ENCODE measurements at places on chromosomes 6 and 20. TPM values are rescaled to one million over a fixed set of nuclear protein-coding genes. Genes with fewer than 3 reads are reported as not detected.

UBE2J1 gene
- 31.6 TPM for total RNA-seq

LTB gene
- 136 TPM for total RNA-seq

TPBG gene
- total RNA-seq = not detected

SPAG4 gene
- 5.2 TPM for total RNA-seq

ERGIC3 gene
- total RNA-seq = 136 TPM

CD40 gene
- total RNA-seq = 2.7 TPM

GRCh38 chr6:47376930-47377329 is 67.2 kb upstream of the TNFRSF21 start:
- peak; percentile 75 for DNase-seq

DNA sequence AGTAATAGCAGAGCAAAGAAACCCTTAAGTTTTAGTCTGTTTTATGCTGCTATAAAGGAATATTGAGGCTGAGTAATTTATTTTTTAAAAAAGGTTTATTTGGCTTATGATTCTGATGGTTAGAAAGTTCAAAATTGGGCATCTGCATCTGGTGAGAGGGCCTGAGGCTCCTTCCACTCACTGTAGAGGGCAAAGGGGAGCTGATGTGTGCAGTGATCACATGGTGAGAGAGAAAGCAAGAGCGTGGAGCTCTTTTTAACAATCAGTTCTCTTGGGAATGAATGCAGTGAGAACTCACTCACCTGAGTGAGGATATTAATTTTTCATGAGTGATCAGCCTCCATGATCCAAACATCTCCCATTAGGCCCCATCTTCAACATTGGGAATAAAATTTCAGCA is 36.4 kb upstream of the SAMD3 start:
- DNase-seq = no peak

GRCh38 chr6:146267946-146268345 is 239.1 kb downstream of the GRM1 start:
- DNase-seq = no peak

- DNase-seq = no peak
Observed at GRCh38 chr6:71351190-71351589, 62.6 kb downstream of the OGFRL1 start.

DNA sequence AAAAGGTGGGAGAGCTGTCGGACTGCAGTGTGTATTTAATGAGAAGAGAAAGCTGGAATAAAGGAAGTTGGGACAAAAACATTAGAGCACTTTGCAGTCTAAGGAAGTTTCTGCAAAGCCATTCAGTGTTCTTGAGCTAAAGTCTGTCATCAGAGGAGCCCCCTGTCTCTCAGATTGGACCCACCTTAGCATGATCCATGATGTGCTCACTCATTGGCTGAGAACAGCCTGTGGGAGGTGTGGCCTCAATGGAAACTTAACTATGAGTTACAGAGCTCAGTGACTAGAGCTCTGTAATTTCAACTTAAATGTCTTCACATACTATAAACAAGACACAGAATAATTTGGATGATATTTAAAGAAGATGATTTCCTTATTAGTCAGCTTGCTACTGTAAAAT is 437.0 kb downstream of the BTBD3 start:
- no peak for DNase-seq

DNA sequence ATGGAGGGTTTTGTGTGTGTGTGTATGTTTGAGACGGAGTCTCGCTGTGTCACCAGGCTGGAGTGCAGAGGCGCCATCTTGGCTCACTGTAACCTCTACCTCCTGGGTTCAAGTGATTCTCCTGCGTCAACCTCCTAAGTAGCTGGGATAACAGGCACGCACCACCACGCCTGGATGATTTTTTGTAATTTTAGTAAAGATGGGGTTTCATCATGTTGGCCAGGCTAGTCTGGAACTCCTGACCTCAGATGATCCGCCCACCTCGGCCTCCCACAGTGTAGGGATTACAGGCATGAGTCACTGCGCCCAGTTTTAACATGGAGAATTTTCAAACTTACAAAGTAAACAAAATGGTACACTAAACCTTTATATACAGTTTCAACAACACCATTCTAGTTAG is 22.8 kb downstream of the AMD1 start:
- no peak for DNase-seq

- DNase-seq = no peak
Observed at GRCh38 chr20:2203436-2203835, 92.4 kb upstream of the TGM3 start.

GRCh38 chr6:167984876-167985604 is 12.4 kb upstream of the KIF25 start:
- DNase-seq = no peak

- DNase-seq = no peak
Observed at GRCh38 chr20:52003415-52003814, 188.2 kb downstream of the ZFP64 start.

DNA sequence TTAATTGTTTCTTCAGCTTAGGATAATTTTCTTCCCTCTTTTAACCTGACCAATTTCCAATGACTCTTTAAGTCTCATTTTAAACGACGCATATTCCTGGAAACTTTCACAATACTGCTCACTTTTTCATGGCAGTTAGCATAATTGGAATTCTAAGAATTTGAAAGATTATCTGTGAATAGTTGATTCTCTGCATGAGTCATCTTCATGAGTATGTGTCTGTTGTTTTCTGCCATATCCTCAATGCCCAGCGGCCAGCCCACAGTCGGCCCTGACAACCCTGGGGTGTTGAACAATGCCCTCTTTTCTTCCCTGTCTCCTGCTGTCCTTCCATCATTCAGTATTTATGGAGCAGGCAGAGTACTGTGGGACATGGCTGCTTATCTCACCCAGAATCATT is 554.2 kb downstream of the CDH26 start:
- DNase-seq = no peak

DNA sequence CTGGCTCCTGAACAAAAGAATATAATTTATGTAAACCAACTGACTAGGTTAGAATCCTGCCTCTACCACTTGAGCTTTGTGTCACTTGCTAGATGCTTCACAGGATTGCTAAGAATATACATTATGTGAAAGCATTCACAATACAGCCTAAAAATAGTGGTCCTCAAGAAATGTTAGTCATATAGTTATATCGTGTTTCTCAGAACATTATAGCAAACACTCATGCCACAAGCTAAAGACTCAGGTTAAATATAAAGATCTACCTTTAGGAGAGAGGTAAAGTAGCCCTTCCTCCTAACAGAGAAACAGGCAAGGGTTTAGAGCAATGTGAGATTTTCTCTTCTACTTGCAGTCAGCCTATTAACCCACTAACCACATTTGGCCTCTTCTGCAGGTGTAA is 17.8 kb upstream of the ALDH8A1 start:
- DNase-seq = no peak

DNA sequence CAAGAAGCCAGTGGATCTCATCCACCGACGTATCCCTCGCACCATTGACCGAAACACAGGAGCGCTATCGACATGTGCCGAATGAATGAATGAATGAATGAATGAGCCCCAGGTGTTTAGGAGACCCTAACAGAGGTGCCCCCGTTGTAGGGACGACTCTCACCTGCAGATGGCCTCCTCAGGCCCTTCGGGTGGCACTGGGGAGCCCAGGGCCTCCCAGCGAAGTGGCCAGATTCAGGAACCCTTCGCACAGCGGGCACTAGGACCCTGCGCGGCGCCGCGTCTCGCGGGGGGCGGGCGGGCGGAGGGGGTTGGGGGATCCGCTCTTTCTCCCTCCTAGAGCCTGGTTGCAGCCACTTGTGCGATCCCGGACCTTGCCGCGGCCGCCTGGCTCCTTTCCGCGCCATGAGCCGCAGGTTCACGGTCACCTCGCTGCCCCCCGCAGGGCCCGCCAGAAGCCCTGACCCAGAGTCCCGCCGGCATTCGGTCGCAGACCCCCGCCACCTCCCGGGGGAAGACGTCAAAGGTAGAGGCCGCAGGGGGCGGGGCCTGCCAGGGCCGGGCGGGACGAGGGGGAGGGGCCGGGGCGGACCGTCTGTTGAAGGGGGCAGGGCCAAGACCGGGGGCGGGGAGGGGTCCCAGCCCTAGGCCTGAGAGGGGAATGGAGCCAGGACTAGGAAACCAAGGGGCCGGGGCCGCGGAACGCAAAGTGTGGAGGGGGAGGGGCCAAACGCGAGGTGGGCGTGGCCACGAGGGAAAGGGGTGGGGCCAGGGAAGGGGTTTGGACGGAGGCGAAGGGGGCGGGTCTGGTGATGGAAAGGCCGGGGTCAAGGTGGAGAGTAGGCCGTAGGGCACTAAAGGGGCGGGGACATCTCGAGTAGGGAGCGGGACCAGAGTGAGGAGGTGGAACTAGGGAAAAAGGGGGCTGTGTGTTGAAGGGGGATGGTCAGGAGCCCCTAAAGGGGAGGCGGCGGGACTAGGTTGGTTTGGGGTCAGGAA is 7.4 kb upstream of the SLC12A5 start:
- peak; percentile 86 for DNase-seq

GRCh38 chr20:24859539-24859938 is 89.5 kb upstream of the CST7 start:
- DNase-seq = no peak

DNA sequence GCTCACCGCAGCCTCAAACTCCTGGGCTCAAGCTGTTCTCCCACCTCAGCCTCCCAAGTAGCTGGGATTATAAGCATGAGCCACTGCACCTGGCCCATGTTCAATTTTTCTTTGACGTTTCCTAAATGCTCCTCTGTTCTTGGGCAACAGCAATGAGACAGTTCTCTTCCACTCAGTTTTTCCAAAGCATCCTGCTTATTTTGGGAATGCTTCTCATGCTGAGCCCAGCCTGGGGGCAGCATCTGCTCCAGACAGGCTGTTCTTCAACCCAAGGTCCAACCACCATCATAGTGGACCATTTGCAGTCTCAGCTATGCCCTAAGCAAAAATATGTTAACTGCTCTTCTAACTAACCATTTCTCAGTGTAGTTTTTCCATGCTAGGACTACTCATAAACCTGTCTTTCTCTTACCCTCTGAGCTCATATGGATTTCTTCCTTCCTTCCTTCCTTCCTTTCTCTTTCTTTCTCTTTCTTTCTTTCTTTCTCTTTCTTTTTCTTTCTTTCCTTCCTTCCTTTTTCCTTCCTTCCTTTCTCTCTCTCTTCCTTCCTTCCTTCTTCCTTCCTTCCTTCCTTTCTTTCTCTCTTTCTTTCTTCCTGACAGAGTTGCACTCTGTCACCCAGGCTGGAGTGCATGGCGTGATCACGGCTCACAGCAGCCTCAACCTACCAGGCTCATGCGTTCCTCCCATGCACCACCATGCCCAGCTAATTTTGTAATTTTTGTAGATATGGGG is 48.4 kb downstream of the GCNT2 start:
- no peak for DNase-seq

GRCh38 chr20:17542993-17543412 is 11.8 kb upstream of the BFSP1 start:
- no peak for DNase-seq

- no peak for DNase-seq
Observed at GRCh38 chr20:13930281-13930680, 60.1 kb downstream of the SEL1L2 start.

- DNase-seq = no peak
Observed at GRCh38 chr6:112600168-112600567, 253.0 kb downstream of the RFPL4B start.

DNA sequence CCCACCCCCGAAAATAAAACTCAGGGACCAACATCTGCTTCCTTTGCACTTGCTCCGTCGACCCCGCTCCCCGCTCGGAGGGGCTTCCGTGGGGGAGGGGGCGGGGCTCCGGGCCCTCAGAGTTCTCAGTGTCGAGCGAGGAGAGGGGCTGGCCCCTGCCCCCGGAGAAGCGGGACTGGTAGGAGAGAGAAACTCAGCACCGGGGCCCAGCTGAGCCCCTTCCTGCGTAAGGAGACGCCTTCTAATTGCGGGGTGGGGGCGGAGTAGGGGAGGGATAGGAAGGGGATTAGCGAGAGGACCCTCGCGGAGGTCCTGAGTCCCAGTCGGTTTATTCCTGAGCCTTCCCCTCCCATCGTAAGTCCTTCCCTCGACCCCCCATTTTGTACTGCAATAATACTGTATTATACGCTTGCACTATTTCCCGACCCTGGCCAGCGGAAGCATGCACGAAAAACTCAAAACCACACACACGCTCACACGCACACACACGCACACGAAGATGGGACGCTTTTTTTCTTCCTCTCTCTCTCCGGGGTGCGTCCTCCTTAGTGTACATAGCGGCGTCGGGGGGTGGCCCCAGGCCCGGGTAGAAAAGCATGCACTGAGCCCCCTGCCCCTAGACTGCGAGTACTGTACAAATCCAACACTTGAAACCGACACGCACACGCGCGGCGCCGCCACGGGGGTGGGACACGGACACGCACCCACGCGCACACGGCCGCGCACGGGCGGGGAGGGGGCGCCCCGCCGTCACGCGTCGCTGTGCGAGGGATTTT is 22.1 kb upstream of the SLC22A7 start:
- DNase-seq = peak; percentile 79
